ENCODE measurements at places on chromosomes 7 and 10.

DNA sequence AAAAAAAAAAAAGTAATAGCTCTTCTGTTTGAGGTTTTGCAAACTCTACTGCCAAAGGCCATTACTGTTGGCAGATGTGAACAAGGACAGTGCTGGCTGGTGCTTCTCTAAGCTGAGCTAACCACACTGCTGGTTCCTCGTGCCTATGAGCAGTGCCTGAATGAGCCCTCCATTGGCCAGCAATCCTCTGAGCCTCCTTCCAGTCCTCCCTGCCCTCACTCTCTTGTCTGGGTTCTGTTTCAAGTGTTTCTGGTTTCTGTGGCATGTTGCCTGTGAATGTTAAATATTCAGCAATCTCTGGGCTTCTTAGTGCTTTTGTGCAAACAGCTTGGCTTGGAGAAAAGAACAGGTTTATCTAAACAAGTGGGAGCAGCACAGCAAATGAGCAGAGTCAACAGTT, 161.3 kb upstream of the AUTS2 start:
- no peak for DNase-seq

DNA sequence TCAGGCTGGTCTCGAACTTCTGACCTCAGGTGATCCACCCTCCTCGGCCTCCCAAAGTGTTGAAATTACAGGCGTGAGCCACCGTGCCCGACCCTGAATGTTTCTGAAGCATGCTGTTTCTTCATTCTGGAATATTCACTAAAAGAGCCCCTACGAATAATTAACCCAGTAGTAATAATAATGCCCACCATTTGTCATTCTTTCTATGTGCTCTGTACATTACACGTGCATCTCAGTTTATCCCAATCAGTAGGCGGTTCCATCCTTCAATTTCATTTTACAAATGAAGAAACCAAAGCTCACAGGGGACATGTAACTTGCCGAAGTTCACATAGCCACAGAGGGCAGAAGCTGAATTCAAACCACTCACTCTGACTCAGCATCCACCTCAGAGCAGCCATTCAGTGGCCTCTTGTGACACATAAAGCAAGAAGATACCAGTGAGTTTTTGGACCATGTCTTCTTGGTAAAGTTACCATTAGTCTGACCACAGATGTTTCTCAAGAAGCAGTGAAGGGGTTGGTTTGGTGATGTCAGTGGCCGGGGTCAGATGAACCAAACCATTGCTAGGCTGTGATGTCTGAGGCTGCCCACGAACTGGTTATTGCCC, 71.9 kb upstream of the DUSP5 start:
- DNase-seq = no peak

- no peak for DNase-seq
Observed at GRCh38 chr10:126126023-126126422, 229.7 kb downstream of the FANK1 start.

DNA sequence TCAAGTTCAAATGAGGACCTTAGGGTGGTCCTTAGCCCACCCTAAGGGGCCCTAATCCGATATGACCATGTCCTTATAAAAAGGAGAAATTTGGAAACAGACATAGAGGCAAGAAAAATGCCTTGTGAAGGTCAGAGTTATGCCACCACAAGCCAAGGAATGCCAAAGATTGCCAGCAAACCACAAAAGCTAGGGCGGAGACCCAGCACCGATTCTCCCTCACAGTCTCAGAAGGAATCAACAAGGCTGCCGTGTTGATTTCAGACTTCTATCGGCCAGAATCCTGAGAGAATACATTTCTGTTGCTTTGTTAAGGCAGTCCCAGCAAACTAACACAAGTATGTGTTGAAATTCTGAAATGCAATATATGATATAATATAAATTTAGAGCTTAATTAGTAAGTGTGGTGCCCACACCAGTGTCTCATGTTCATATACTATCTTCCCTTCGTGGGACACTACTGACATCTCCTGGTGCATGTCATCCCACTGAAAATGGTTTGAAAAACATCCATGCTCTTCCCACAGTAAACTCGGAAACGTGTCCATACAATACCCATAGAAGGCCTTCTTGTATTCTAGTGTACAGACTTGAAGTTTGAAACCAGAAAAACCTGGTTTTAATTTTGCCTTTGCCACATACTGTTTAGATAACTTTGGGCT, 349.0 kb downstream of the TNS3 start:
- DNase-seq = no peak

GRCh38 chr7:158051776-158052175, 535.8 kb downstream of the PTPRN2 start:
- no peak for DNase-seq
